ENCODE measurements at places on chromosomes 13 and 19.

DNA sequence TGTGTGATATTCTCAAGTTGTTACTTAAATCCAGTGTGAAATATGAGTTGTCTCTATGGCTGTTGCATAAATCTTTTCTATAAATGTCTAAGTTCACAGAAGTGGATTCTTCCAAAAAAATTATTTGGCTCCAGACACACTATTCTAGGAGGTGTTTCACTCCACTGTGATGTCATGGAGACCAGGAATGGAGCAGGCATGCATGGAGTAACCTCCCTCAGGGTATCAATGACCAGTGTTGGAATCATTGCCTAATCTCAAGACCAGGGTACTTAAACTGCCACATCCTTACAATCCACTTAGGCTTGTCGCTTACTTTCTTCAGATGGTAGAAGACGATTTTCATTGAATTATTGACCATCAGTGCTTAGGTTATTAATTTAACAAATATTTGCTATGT lies 55.4 kb downstream of the LRRC63 start:
- no peak for DNase-seq

DNA sequence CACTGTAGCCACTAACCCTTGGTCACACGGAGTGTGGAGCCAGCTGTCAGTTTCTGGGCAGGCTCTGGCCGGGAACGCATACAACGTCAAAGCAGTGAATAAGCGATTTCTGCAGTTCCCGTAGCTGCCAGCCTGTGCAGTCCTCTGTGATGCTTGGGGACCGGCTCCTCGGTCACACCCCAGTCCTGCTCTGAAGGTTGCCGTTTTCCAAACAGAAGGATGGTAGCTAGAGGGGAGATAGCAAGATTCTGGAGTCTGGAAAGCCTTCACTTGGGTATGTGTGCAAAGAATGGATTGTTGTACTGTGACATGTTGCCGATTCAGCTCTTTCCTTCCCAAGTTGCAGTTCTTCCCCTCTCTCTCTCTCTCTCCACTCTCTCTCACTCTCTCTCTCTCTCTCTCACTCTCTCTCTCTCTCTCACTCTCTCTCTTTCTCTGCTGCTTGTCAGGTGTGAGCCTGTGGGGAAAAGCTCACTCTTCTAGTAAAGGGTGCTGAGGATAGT lies 38.7 kb upstream of the C1QTNF9 start:
- DNase-seq, result no peak

DNA sequence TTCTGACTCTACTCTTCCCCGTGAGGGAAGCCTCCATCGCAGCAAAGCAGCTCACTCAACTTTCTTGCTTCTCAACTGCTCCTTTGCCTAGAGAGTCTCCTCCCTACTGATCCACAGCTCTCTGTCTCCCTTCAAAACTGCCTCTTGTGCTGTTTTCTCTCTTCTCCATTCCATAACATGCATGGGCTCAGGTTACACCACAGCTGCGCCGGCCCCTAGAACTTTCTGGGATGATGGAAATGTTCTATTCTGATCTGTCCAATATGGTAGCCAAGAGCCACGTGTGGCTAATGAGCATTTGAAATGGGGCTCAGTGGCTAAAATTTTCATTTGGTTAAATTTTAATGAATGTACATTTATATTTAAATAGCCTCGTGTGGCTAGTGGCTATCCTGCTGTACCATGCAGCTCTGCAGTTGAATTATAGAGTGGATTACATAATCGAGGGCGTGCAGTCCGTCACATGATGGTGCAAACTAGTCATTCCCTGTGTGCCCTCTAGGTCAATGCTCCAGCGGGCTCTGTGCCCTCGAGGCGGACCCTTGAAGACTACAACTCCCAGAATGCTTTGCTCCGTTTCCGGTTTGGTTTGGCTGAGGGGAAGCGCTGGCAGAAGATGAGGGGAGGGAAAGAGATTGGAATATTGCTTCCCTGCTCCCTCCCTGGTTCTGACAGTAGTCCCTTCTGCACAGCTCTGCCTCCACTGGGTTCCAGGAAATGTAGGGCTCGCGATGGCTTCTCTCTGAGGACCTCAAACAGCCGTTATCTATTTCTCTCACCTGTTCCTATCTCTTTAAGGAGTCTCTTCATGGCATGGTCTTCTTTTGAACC lies 109.8 kb downstream of the CACNA1A start:
- DNase-seq, result no peak

GRCh38 chr19:49613374-49613773 lies 22.4 kb downstream of the PRR12 start:
- DNase-seq, result no peak

GRCh38 chr13:50404769-50405168 lies 389.5 kb downstream of the KCNRG start:
- no peak for DNase-seq

DNA sequence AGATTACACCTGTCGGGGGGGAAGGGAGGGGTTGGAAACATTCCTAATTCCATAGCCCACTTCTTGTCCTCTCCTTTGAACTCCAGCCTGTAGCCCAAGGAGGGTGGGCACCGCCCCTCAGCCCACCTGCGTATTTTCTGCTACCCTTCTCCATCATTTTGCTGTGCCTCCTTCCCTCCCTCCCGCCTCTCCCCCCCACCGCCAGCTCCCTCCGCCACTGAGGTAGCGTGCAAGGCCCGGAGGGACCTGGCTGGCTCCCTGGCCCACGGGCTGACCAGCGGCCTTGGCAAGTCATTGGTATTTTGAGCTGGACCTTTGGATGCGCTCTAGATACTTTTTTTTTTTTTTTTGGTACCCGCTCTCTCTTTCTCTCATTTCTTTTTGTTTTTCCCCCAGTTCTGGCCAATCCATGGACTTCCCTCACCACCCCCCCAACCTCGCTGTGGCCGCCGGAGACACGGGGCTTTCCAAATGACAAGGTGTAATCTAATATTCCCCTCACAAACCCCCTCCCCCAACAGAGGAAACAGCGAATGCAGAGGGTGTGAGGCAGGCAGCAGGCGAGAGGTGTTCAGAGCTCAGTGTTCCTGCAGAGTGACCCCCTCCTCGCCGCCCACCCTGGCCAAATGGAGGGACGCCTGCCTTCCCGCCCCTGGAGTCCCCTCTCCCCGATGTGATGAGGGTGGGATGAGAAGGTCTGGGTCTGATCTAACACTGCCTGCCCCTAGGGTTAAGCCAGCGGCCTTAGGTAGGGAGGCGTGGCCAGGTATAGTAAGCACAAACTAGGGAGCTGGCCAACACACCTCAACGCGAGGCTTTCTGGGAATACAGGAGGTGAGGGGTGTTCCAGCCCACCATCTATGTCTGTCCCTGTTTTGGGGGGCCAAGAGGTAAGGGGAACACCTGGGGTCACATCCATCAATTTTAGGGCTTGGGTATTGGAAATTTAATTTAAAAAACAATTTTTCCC lies 89.2 kb downstream of the PTPRS start:
- DNase-seq, result no peak

Data from NCI-H1694 treated with DMSO at 0.1 percent for 48 hours (cell line).